Activated CD8-positive, alpha-beta T cell treated with anti-CD3 and anti-CD28 coated beads for 36 hours (primary cell): ENCODE measurements at places on chromosomes 4 and X. TPM values are rescaled to one million over a fixed set of nuclear protein-coding genes. Genes with fewer than 3 reads are reported as not detected.

- DNase-seq, result no peak
- peaks cover 10% of the 10 kb centered on the region for H3K27me3 ChIP-seq
- H3K4me1 ChIP-seq, result peaks cover 3% of the 10 kb centered on the region
- no peaks in the 10 kb centered on the region for H3K36me3 ChIP-seq
Measured at GRCh38 chr4:169770416-169770815, 12.7 kb upstream of the HPF1 start.

GRCh38 chr4:75505630-75506029 lies 8.6 kb downstream of the RCHY1 start:
- H3K4me1 ChIP-seq, result peaks cover 25% of the 10 kb centered on the region
- H3K4me3 ChIP-seq, result no peak overlapping the region
- no peaks in the 10 kb centered on the region for H3K27me3 ChIP-seq
- peak overlapping the region; percentile 46 for H3K27ac ChIP-seq
- no peak for DNase-seq

- peaks cover 24% of the 10 kb centered on the region for H3K4me1 ChIP-seq
- no peak for DNase-seq
- peaks cover 48% of the 10 kb centered on the region for H3K36me3 ChIP-seq
- peak overlapping the region; percentile 97 for H3K4me3 ChIP-seq
Measured at GRCh38 chr4:145097331-145097820, 620 bp downstream of the ANAPC10 start.

- peaks cover 4% of the 10 kb centered on the region for H3K4me1 ChIP-seq
- no peaks in the 10 kb centered on the region for H3K36me3 ChIP-seq
- H3K27ac ChIP-seq, result no peak overlapping the region
- no peak overlapping the region for H3K4me3 ChIP-seq
Measured at GRCh38 chrX:23819385-23820234, 36.6 kb downstream of the SAT1 start.

DNA sequence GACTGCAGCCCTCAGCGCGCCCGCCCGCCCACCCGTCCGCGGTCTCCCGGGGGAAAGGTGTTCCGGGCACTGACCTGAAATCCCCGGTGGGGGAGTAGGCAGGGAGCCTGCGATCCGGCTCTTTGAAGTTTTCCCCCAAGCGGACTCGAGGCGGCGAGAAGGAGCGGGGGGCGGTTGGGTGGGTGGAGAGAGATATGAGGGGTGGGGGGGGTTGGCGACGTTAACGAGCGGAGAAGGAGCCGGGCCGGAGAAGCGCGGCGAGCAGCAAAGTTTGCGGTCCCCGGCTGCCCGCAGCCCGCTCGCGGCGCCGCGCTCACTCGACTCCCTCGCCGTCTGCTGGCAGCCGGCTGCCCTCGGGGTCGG lies 636 bp downstream of the BCOR start:
- peaks cover 27% of the 10 kb centered on the region for H3K4me1 ChIP-seq
- peak overlapping the region; percentile 70 for H3K27ac ChIP-seq
- H3K27me3 ChIP-seq, result no peaks in the 10 kb centered on the region
- peak; percentile 48 for DNase-seq
- H3K36me3 ChIP-seq, result peaks cover 12% of the 10 kb centered on the region

- no peak overlapping the region for H3K4me3 ChIP-seq
- no peaks in the 10 kb centered on the region for H3K4me1 ChIP-seq
- peaks cover 3% of the 10 kb centered on the region for H3K27me3 ChIP-seq
- no peak overlapping the region for H3K27ac ChIP-seq
- no peak for DNase-seq
Measured at GRCh38 chr4:123517176-123517575, 120.6 kb downstream of the SPRY1 start.

DNA sequence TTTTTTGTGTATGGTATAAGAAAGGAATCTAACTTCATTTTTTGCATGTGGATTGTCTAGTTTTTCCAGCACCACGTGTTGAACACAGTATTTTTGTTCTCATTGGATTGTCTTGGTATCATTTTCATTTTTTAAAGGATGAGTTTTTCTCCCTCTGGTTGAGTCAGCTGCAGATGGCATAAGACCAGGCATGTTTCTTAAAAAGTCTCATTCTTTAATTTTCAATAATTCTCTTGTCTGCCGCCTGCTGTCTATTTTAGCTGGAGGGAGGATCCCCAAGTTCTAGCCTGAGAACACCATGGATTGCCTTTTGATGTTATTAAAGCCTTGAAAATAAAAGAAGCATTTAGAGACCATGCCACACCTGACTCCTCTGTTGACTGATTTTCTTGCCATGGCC lies 263.8 kb downstream of the ARHGAP24 start:
- DNase-seq, result no peak
- no peaks in the 10 kb centered on the region for H3K27me3 ChIP-seq
- no peaks in the 10 kb centered on the region for H3K4me1 ChIP-seq
- no peak overlapping the region for H3K27ac ChIP-seq
- no peak overlapping the region for H3K4me3 ChIP-seq

- DNase-seq, result no peak
- no peak overlapping the region for H3K27ac ChIP-seq
- H3K4me3 ChIP-seq, result no peak overlapping the region
- peaks cover 6% of the 10 kb centered on the region for H3K4me1 ChIP-seq
- H3K27me3 ChIP-seq, result peaks cover 4% of the 10 kb centered on the region
Measured at GRCh38 chr4:6655924-6656323, 15.4 kb downstream of the MRFAP1 start.

DNA sequence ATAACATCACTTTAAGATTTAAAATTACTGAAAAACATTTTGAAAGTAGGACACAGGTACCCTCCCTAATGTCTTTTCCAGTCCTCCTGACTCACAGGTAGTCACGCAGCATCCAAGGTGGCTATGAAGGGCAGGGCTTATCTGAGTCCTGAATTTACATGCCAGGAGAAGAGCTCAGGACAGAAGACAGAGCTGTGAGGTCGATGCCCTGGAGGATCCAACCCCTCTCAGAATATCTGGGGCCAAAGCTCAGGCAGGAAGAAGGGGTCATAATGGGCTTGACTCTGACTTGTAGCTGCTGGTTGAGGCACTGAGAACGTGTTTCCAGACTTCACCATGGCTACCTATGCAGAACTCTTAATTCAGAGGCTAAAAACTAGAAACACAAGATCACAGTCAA lies 177.5 kb downstream of the AASDH start:
- no peak overlapping the region for H3K4me3 ChIP-seq
- DNase-seq, result no peak
- no peak overlapping the region for H3K27ac ChIP-seq
- H3K27me3 ChIP-seq, result no peaks in the 10 kb centered on the region
- no peaks in the 10 kb centered on the region for H3K36me3 ChIP-seq
- H3K4me1 ChIP-seq, result no peaks in the 10 kb centered on the region

- H3K27me3 ChIP-seq, result peaks cover 5% of the 10 kb centered on the region
- no peak for DNase-seq
- no peaks in the 10 kb centered on the region for H3K36me3 ChIP-seq
- no peak overlapping the region for H3K27ac ChIP-seq
- no peaks in the 10 kb centered on the region for H3K4me1 ChIP-seq
Measured at GRCh38 chr4:145189981-145190380, 9.6 kb upstream of the OTUD4 start.

DNA sequence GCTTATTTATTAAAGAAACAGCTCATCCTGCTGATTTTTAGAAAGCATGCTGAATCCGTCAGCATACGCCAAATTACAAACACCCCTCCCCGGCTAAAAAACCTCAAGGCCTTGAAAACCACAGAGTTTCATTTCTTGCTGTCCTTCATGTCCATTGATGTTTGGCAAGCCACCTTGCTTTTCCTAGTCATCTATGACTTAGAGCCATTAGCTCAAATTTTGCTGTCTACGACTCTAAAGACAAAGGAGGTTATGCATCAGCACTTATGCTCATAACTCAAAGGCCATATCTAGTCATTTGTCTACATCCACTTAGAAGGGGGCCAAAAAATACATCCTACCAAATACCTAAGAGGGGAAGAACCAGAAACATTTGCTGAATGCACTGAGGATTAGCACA lies 925.1 kb downstream of the PCDH7 start:
- H3K36me3 ChIP-seq, result no peaks in the 10 kb centered on the region
- no peaks in the 10 kb centered on the region for H3K27me3 ChIP-seq
- no peak for DNase-seq
- no peak overlapping the region for H3K27ac ChIP-seq
- no peaks in the 10 kb centered on the region for H3K4me1 ChIP-seq

DNA sequence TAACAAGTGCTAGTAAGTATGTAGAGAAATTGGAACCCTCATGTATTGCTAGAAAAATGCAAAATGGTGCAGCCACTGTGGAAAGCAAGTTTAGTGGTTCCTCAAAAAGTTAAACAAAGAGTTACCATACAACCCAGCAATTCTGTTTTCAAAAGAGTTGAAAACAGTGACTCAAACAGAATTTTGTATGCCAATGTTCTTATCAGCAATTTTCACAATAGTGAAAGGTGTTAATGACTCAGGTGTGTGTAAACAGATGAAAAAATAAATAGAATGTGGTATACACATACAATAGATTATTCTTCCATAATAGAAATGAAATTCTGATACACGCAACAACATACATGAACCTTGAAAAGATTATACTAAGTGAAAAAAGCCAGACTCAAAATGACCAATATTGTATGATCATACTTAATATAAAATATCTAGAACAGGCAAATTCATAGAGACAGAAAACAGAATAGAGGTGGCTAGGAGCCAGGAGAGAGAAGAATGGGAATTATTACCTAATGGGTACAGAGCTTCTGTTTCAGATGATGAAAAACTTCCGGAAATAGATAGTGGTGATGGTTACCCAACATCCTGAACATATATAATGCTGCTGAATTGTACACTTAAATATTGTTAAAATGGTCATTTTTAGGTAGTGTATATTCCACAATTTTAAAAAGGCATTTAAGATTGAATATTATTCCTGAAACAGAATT lies 51.6 kb downstream of the WDFY3 start:
- H3K36me3 ChIP-seq, result no peaks in the 10 kb centered on the region
- H3K4me3 ChIP-seq, result no peak overlapping the region
- H3K27ac ChIP-seq, result no peak overlapping the region
- no peak for DNase-seq

DNA sequence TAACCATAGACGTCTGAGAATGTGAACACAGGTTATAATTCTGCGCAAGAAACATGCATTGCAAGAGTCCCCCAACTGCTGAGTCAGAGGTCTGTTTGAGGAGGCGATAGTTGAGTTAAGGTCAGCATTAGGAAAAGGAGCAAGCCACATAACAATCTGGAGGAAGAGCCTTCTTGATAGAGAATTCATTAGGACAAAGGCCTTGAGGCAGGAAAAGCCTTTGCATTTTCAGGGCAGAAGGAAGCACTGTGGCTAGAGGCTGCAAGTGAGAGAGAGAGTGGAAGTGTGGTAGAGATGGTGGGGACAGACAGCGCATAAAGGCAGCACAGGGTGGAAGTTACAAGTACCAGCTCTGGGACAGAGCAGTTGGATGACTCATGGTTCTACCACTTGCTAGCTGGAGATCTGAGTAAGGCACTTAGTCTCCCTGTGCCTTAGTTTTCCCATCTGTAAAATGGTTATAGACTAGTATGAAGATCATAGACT lies 125.8 kb upstream of the LNX1 start:
- no peak overlapping the region for H3K27ac ChIP-seq
- H3K36me3 ChIP-seq, result no peaks in the 10 kb centered on the region
- no peak for DNase-seq
- no peak overlapping the region for H3K4me3 ChIP-seq
- no peaks in the 10 kb centered on the region for H3K4me1 ChIP-seq
- peaks cover 33% of the 10 kb centered on the region for H3K27me3 ChIP-seq

- H3K4me1 ChIP-seq, result no peaks in the 10 kb centered on the region
- H3K27me3 ChIP-seq, result peaks cover 7% of the 10 kb centered on the region
- H3K4me3 ChIP-seq, result no peak overlapping the region
- H3K27ac ChIP-seq, result no peak overlapping the region
Measured at GRCh38 chr4:7155590-7156071, 36.7 kb upstream of the SORCS2 start.

GRCh38 chr4:104896660-104897645 lies 249.7 kb upstream of the TET2 start:
- no peak overlapping the region for H3K4me3 ChIP-seq
- peaks cover 19% of the 10 kb centered on the region for H3K4me1 ChIP-seq
- H3K27ac ChIP-seq, result no peak overlapping the region
- peaks cover 2% of the 10 kb centered on the region for H3K36me3 ChIP-seq
- DNase-seq, result peak; percentile 8

- H3K4me3 ChIP-seq, result no peak overlapping the region
- no peaks in the 10 kb centered on the region for H3K27me3 ChIP-seq
- no peak overlapping the region for H3K27ac ChIP-seq
- DNase-seq, result no peak
- no peaks in the 10 kb centered on the region for H3K36me3 ChIP-seq
Measured at GRCh38 chr4:78014889-78015886, 41.9 kb upstream of the FRAS1 start.

DNA sequence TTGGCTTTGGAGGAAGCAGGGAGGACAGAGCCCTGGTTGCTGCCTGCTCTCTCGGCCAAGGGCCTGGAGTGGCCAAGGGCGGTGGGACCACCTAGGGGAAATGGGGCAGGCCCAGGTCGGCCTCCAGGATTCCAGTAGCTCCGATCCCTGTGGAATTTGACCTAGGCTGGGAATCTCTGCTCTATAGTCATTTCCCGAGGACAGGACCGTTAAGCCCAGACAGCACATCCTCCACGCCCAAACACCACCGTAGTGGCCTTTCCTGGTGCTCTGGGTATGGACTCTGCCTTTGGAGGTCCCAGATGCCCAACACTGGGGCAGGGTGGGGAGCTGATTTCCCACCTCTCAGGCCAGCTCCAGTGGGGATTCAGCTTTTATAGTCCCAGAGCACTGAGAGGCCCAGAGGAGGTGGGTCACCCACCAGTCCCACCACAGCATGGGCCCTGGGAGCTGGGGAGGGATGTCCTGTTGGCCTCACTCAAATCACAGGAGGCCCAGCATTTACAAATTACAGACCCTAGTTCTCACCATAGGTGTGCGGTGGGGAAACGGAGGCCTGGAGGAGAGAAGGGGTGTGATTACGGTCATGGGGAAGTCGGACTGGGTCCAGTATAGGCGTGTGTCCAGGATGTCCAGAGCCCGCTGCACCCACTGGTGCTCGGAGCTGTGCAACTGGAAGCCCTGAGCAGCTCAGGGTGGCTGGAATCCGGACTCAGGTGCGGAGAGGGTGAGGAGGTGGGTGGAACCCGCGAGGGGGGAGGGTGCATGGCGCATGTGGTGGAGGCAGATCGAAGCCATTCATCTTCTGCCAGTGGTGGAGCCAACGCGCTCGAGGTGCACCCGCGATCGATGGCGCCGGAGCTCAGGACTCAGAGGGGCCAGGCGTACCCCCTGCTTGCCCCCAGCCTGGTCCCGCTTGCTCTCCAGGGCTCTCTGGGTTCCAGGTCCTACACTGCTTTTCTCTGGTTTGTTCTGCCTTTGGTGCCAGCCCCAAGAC lies 7.7 kb downstream of the HMX1 start:
- no peaks in the 10 kb centered on the region for H3K36me3 ChIP-seq
- no peak overlapping the region for H3K27ac ChIP-seq
- peaks cover 3% of the 10 kb centered on the region for H3K4me1 ChIP-seq
- peaks cover 71% of the 10 kb centered on the region for H3K27me3 ChIP-seq

ATP2B3 gene
- not detected for total RNA-seq

GAGE12F gene
- total RNA-seq, result not detected

NOX1 gene
- not detected for total RNA-seq

XAGE2 gene
- total RNA-seq, result not detected

CT83 gene
- not detected for total RNA-seq

ALG13 gene
- 51.9 TPM for total RNA-seq

FHL1 gene
- total RNA-seq, result 17.9 TPM

IL21 gene
- 0.52 TPM for total RNA-seq

ATXN3L gene
- total RNA-seq, result not detected

CCDC158 gene
- not detected for total RNA-seq
